ENCODE measurements at places on chromosomes 16 and 17.

GRCh38 chr17:65633146-65633881 is 71.9 kb upstream of the AXIN2 start:
- no peak for DNase-seq

DNA sequence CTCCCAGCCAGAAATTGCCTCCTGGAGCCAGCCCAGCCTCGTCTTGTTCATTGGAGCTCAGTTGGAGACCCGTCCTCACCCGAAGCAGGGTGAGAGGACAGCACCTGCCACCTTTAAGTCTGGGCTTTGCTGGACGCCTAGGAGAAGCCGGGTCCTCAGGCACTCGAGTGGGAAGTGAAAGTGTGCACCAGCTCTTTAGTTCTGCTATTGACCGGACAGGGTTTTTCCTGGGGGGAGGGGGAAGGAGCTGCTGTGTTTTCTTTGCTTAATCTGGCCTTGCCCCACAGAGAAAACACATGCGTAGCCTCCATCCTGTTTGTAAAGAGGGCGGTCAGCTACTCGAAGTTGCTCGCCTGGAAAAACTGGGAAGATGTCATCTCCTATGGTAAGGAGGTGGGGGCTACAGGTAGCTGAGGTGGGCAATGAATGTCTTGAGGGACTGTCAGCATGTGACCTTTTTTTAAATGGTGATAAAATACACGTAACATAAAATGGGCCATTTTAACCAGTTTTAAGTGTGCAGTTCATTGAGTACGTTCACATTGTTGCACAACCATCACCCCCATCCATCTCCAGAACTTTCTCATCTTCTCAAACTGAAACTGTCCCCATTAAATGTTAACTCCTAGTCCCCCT is 34.4 kb downstream of the CMIP start:
- no peak for DNase-seq

DNA sequence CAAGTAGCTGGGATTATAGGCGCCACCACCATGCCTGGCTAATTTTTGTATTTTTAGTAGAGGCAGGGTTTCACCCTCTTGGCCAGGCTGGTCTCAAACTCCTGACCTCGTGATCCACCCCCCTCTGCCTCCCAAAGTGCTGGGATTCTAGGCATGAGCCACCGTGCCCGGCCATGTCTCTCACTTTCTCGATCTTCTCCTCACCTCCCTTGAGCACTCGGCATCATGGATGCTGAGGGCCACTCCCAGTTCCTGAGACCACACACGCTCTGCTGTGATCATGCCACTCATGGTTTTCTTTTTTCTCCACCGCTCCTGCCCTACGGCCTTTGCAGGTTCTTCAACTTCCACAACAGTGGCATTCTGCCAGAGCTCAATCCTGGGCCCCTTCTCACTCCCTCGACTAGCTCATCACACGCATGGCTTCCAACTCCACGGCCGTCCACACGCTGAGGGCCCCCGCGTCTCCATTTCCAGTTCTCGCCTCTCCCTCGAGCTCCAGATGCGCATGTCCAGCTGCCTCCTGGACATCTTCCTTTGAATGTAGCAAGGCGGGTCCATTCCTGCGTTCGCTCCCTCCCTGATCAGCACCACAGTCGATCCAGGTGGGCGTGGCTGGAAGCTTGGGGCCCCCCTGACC is 5.5 kb upstream of the NCBP3 start:
- no peak for DNase-seq

DNA sequence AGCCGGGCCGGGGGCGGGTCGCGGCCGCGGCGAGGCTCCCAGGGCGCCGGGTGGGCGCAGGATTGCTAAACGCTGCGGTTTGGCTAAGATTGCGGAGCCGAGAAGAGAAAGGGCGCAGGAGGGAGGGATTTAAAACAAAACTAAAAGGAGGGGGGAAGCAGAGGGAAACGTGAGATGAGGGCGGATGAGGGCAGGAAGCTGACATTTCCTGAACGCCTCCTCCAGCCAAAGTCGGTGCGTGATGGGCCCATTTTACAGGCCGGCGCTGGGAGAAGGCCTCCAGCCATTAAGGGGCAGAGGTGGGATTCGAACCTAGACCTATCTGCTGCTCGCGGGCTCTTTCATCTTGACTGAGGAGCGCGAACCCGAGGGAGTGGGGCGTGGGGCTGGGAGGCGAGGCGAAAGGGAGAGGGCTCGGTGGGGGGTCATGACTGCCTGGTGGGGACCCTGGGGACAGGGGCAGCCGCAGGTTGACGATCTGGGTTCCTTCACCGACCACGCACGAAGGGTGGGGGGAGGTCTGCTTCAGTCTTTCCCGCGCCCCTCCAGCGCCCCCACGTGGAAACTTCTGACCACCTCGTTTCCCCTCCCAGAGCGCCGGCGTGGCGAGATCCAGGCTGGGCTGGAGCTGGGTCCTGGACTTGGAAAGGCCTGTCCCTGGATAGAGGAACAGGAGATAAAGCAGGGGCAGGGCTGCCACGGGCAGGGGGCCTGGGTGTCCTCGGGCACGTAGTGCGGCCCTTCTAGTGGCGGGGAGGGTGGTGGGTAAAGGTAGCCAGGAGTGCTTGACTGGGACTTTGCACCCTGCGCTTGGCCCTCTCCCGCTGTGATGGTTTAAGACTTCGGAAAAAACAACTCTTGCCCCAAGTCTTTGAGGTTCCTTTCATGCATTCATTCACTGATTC is 3.8 kb upstream of the TAC4 start:
- no peak for DNase-seq

- DNase-seq = no peak
Measured at GRCh38 chr17:76050538-76051467, 21.5 kb downstream of the SRP68 start.

- DNase-seq = no peak
Measured at GRCh38 chr17:1313270-1314005, 34.0 kb downstream of the TRARG1 start.

DNA sequence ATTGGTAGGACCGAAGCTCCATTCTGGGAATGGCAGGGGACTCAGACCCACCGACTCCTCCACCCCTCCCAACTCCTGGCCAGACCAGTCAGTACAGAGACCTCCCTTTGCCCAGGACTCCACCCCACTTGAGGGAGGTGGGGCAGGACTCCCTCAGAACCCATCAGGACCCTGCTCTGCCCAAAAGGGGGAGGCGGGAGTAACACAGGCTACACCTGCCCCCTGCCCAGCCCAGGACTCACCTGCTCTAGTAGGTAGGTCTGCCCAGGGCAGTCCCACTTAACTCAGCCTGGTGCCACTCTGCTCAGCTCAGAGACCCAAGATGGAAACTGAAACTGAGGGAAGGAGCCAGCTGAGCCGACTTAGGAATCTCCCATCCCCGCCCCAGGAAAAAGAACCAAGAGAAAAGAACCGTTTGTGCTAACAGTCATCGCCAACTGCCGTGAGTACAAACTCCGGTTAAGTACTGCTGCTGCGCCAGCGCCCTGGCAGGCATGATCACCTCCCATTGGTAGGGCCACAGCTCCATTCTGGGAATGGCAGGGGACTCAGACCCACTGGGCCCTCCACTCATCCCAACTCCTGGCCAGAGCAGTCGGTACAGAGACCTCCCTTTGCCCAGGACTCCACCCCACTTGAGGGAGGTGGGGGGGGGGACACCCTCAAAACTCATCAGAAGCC is 503 bp downstream of the DHX58 start:
- no peak for DNase-seq

- no peak for DNase-seq
Measured at GRCh38 chr16:57283959-57284208, 588 bp downstream of the PLLP start.

- DNase-seq = no peak
Measured at GRCh38 chr17:40539711-40540411, 25.4 kb downstream of the CCR7 start.

DNA sequence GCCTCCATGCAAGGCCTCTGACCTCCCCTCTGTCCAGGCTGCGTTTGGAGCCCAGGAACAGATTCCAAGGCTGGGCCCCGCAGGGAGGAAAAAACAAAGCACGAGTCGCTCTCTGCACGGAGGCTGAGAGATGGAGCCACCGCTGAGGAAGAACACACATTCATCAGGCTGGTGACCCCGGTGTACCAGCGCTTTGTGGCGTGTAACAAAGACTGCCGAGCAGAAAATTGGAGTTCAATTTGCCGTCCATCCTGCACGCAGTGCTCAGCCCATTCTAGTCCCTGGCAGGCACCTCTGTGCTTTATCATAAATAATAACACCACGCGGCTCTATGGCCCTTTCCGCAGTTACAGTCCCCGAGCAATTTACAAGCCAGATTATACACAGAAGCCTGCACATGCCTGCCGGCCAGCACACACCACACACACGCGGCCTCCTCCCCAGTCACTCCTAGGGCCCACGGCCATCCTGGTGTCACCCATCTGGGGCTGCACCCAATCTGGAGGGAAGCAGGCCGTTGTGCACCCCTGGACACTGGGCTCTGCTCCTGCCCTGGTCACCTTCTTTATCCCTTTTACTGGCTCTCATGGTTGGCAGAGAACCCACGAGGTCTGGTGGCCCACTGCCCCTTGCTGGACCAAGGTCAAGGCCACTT is 124.4 kb downstream of the SDK2 start:
- DNase-seq = no peak

DNA sequence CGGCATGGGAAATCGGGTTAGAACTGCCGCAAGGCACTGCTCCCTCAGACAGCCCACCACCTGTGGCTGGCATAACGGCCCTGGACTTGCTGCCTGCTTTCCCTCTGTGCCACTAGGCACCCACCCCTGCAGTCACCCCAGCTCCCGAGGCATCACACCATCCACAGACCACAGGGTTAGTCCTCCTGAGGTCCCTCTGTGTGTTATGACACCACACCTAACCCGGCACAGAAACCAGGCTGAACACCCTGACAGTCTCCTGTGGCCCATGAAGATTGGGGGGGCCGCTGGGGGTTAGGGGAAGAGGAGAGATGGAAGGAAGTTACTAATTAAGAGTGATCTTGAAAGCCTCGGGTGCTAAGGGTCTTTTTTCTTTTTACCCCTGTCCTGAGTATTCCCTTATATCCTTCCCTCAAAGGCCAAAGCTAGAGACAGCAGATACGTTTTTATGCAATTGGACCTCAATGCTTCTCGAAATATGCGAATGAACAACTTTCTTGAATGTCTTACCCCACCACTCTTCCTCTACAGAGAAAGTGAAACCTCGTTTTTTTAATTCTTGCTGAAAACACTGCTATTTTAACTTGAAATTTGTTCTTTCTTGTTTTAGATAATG is 7.0 kb downstream of the CYTH1 start:
- no peak for DNase-seq
